Uterus (tissue), 4 donors: ENCODE measurements at places on chromosomes 12 and 14. TPM values are rescaled to one million over a fixed set of nuclear protein-coding genes. Genes with fewer than 3 reads are reported as not detected.

DNA sequence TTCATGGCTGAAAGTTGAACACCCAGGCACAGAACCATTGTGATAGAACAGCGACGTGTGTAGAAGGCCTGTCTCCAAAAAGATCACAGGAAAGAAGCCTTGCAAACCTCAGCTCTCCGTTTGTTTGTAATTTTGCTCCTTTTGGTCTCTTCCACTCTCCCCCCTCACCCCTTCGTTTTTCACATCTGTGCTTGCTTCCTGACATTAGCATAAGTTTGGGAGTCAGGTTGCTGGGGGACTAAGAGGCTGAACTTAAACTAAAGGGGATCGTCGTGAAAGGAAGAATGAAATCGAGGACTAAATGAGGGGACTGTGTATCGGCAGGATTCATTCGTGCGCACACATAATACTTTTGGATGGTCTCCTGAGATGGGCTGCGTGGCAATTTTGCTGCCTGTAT lies 200.6 kb downstream of the BCAT1 start:
- H3K27me3 ChIP-seq, result no peaks in the 10 kb centered on the region
- DNase-seq, result no peak
- H3K36me3 ChIP-seq, result no peaks in the 10 kb centered on the region
- H3K4me3 ChIP-seq, result no peak overlapping the region
- no peak overlapping the region for H3K27ac ChIP-seq
- no peaks in the 10 kb centered on the region for H3K4me1 ChIP-seq

DNA sequence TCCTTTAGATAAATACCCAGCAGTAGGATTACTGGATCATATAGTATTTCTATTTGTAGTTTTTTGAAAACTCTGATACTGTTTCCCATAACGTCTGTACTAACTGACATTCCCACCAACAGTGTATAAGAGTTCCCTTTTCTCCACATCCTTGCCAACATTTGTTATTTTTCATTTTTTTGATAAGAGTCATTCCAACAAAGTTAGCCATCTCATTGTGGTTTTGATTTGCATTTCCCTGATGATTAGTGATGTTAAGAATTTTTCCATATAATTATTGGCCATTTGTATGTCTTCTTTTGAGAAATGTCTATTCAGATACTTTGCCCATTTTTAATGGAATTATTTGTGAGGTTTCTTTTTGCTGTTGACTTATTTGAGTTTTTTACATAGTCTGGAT lies 486.0 kb downstream of the FLRT2 start:
- no peak overlapping the region for H3K27ac ChIP-seq
- no peak for DNase-seq
- no peaks in the 10 kb centered on the region for H3K4me1 ChIP-seq
- H3K27me3 ChIP-seq, result no peaks in the 10 kb centered on the region
- H3K36me3 ChIP-seq, result no peaks in the 10 kb centered on the region

- no peaks in the 10 kb centered on the region for H3K4me1 ChIP-seq
- no peak overlapping the region for H3K4me3 ChIP-seq
- H3K27me3 ChIP-seq, result no peaks in the 10 kb centered on the region
Measured at GRCh38 chr14:74836251-74836960, 39.5 kb downstream of the PROX2 start.

DNA sequence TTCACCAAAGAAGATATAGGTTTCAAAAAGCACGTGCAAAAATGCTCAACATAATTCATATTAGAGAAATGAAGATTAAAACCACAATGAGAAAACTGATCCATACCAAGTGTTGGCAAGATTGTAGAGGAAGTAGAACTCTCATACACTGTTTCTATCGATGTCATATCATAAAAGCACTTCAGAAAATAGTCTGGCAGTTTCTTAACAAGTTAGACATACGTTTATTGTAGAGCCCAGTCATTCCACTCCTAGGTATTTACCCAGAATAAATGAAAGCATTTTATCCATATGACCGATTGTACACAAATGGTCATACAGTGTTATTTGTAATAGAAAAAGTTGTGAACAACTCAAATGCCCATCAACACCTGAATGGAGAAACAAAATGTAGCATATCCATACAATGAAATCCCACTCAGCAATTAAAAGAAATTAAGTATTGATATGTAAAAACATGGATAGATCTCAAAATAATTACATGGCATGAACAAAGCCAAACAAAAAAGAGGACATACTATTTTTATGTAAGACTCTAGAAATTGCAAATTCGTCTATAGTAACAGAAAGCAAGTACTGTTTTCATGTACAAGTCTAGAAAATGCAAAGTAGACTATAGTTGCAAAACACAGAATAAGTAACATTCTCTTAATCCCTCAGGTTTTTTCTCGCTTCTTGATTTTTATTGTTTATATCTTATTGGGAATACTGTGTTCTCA lies 41.0 kb downstream of the USP15 start:
- no peaks in the 10 kb centered on the region for H3K4me1 ChIP-seq
- H3K36me3 ChIP-seq, result no peaks in the 10 kb centered on the region
- no peaks in the 10 kb centered on the region for H3K27me3 ChIP-seq
- no peak overlapping the region for H3K4me3 ChIP-seq
- no peak overlapping the region for H3K27ac ChIP-seq
- no peak for DNase-seq

DNA sequence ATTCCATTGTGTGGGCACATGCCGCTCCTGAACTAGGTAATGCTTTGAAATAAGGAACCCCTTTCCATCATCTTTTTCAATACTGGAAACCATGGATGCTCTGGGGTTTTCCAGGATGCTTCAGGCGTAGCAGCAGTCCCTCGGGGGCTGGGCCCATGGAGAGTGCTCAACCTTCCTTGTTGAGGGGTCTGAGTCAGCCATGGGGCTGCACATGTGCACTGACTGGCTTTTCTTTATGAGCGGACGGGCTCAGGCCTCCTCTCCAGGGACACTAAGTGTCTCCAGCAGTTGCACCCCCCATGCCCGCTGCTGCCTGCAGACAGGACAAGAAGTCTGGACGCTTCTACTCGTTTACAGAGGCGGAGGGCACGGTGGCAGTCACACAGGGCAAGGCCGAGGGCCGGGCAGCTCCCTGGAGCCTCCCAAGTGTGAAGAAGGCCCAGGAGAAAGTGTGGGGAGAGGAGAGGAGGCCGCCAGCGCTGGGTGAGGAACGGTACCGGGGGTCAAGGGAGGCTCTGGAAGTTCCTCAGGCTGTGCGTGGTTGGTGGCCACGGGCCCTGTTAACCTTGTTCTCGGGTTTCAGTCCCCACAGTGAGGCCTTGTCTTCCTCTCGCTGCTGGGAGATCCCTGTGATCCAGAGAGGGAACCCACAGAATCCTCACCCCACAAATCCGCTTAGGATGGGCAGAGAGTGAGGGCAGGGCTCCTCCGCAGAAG lies 51.2 kb downstream of the TEAD4 start:
- H3K27ac ChIP-seq, result no peak overlapping the region
- no peaks in the 10 kb centered on the region for H3K36me3 ChIP-seq
- no peaks in the 10 kb centered on the region for H3K27me3 ChIP-seq
- H3K4me1 ChIP-seq, result no peaks in the 10 kb centered on the region
- DNase-seq, result no peak

Gene STXBP6
- total RNA-seq, result 30.5 TPM

Gene B4GALNT1
- 2.9 TPM for total RNA-seq

Gene CLEC2A
- total RNA-seq, result not detected
